Brain microvascular endothelial cell (primary cell): ENCODE measurements at places on chromosomes 2 and 18.

DNA sequence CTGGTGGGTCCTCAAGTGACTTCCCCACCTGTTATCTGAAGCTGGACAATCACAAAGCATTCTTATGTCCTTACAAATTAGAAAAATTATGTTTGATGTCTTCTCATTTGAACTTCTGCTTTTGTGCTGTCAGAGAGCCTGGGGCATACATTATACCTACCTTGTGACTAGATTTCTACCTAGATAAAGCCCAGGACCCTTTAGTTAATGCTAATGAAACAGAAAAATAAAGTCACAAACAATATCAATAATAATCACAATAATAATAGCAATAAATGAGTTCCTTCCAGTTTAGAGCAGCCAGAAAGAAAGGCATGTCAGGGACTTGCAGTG lies 456.4 kb downstream of the SETBP1 start:
- DNase-seq: no peak

DNA sequence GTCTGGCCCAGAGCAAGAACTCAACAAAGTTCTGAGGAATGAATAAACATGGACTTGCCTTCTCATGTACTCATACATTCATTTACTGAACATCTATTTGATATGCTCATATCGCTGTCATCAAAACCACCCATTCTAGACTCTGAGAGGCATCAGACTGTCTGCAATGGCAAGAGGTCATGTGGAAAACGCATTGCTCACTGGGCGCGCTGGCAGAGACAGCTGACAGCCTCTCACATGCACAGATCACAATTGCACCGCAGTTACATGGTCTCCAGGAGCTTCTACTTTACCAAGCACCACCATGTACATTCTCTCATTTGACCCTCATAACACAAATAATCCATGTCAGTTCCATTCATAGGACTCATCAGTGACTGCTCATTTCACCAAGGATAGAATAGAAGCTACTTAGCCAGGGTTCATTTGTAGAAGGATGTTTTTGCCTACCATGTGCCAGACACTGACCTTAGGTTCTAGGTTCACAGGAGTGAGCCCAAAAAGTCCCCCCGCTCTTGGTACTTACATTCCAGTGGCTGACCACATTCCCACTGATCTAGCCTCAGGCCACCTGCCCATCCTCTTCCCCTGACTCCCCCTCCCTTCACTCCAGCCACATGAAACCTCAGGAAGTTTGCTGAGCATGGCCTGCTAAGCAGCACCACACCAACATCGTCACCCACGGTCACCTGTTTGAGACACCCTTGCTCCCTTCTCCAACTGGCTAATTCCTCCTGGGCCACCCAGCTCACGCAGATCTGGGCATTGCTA lies 6.1 kb downstream of the FAM124B start:
- DNase-seq: no peak

GRCh38 chr2:204049635-204050034 lies 113.1 kb downstream of the ICOS start:
- DNase-seq: no peak

GRCh38 chr2:211033765-211034164 lies 477.4 kb downstream of the CPS1 start:
- DNase-seq: peak; percentile 11

DNA sequence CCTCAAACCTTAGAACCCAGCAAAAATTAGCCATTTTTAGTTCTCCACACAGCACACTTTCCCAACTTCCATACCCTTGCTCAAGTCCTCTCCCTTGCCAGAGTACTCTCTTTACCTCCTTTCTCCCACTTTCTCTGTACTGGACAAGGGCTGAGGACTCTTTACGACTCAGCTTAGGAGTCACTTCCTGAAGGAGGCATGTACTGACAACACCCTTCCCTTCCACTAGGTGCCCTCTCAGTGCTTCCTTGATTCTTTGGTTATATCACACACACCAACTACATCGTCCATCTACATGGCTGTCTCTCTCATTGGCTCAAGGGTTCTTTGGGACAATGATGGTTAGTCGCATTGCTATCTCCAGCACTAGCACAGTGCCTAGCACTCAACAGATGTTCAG lies 5.2 kb upstream of the C18orf63 start:
- peak; percentile 33 for DNase-seq
